ENCODE measurements at places on chromosomes 13 and 19.

GRCh38 chr19:28291874-28292273 lies 921.1 kb downstream of the UQCRFS1 start:
- no peak for DNase-seq

DNA sequence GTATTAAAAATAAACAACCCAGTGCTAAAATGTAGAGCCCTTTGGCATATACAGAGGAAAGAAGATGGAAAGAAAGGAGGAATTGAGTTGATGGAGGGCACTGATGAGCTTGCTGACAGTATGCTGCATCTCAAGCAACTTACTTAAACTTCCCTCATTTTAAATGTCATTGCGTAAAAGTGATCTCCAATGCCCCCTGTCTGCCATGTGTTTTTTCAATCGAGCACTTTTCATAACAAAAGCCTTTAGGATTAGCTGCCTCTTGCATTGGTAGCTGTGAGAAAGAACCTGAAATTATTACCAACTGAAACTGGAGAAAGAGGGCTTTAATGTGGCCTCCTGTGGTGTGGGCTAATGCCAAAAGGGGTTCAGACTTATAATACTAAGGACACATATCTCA lies 541.6 kb downstream of the SUCLA2 start:
- DNase-seq = no peak

GRCh38 chr13:50474088-50474662 lies 369.3 kb downstream of the DLEU7 start:
- DNase-seq = no peak

- no peak for DNase-seq
Observed at GRCh38 chr13:110233181-110233950, 73.6 kb downstream of the COL4A1 start.

DNA sequence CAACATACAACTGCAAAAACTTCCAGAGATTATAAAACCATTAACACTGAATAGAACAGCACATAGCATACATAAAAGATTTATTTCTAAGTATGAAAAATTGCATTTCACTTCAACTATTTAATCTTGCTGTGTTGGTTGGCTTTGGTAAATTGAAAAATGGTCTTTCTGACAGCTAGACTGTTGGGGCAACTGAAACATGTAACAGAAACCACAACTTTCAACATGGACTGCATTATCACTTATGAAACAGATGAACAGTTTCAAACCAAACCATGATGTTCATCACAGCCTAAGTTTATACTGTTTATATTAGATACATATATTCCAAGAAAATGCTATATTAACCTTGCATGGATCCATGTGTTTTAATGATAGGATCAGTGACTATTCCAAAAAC lies 324.1 kb upstream of the PCDH9 start:
- DNase-seq = no peak
